NCI-H2227 treated with DMSO at 0.1 percent for 48 hours (cell line): ENCODE measurements at places on chromosomes 7 and 10.
A peak's percentile ranks its signal among the peaks of the same experiment; 100 is the strongest.

DNA sequence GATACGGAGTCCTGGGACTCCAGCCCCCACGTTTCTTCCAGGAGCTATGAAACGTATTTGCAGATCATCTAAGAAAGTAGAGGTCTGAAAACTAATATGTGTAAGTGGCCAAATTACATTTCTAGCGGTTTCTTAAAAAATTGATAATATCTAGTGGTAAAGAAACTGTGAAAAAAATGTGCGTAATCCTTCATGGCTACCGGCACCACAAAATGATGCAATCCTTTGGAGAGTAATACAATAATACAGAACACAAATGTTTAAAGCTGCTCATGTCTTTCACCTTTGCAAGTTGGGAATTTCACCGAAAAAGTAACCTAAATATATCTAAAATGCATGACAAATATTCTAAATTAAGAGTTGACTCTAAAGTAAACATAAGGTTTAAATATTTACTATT, 742.1 kb downstream of the GRID1 start:
- no peak for DNase-seq

DNA sequence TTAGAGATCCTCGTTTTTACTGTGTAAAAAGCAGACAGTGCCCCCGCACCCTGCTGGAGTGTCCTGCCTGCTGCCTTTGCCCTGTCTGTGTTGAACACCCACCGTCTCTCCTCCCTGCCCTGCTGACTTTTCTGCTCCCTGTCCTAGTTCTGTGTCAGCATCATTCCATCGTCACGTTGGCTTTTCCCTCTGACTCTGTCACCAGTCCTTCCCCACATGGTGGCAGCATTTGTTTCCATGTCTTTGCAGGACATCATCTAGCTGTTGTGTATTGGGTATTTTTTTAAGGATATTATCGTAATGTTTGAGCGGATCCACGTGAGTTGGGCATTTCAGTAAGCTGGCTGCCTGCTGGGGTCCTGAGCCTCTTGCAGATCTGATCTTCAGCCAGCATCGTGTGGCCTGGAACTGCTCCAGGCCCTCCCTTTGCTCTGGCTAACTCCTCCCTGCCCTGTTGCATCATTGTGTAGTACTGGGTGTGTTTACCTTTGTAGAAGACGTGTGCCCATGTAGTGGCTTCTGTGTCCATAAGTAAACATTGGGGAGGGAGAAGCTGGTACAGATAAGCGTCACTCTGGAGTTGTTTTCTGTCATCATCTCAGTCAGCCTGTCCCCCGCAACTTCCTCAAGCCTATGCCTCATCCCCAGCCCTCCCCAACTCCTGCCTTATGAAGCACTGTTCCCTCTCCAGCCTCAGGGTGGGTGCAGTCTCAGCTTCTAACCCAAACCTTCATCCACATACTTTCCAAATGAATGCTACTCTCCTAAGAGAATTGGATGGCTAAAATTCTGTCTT, 44.3 kb downstream of the TRRAP start:
- DNase-seq: no peak

DNA sequence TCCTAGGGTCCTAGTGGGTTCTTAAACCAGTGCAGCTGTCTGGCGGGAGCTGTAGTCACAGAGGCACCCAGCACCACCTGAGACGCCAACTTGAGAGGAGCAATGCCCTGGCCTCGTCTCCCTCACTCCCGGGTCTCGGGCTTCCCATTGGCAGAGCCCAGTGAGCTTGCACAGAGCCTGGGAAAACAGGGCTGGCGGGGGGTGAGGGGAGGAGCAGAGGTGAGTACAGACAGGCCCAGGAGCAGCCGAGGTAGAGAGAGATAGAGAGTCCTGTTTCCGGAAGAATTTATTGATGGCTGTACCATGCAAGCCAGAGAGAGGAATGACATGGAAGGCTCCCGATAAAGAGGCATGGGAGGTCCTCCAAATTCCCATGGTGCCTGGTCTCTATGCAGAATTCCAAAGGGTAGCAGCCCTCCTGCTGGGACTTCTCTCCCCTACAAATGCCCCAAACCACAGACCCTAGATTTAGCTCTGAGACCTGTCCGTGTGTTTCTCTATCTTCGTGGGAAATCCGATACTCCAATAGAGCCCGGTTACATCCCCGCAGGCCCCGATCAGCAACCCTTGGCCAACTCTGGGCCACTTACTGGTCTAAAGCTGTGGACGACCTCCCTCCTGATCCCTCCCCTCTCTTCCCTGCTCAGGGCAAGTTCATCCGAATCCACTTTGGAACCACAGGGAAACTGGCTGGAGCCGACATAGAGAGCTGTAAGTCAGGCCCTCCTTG, 20.3 kb upstream of the MYH16 start:
- DNase-seq: no peak

GRCh38 chr7:149180722-149181449, 14.5 kb upstream of the ZNF282 start:
- DNase-seq: no peak

DNA sequence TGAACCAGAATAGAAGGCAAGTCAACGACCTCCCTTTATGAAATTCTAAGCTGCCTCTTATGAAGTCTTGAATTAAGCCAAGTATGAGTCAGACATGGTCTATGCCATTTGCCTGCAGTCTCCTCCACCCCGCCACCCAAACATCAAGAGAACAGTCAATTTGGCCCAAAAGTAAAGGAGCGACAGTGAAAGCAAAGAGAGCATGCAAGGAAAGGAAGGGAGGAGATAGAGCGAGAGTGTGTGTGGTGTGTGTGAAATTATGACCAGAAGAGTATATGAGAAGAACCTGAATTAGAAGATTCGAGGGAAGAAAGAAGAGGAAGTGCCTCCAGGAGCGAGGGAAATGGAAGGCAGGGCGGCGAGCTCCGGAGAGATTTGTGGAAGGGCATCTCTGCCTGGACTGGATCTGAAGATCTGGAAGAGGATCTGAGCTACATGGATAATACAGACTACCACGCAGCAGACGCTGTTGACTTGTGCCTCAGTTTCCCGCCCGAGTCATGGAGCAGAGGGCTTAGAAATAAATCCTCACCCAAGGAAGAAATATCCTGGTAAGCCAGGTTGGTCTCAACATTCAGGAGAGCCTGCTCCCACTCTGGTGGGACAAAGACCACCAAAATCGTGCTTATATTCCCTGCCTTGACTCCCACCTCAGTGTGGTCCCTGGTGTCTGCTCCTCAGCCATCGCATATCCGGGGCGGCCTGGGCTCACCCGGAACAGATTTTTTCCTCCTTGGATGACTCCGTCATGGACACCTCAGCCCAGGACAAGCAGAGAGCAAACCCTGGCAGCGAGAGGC, 459 bp downstream of the ZDHHC6 start:
- DNase-seq: peak; percentile 0

DNA sequence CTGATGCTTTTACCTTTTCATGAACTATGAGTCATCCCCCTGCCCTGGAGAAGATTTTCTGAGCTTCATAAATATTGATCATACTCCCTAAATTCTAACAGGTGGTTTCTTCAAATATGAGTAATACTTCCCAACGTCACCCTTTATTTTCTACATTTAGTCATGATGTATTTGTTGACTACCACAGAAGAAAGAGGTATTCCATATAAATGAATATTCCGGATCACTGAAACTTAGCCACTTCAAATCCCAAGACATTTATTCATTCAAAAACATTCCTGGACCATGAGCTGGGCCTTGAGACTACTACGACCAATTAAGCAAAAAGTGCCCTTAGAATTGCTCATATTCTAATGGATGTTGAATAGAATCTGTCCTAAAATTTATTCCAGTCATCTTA, 395.8 kb upstream of the NPVF start:
- no peak for DNase-seq

- no peak for DNase-seq
Measured at GRCh38 chr10:62057359-62057758, 155.9 kb downstream of the ARID5B start.

- DNase-seq: no peak
Measured at GRCh38 chr10:129392855-129393254, 74.2 kb upstream of the MGMT start.

DNA sequence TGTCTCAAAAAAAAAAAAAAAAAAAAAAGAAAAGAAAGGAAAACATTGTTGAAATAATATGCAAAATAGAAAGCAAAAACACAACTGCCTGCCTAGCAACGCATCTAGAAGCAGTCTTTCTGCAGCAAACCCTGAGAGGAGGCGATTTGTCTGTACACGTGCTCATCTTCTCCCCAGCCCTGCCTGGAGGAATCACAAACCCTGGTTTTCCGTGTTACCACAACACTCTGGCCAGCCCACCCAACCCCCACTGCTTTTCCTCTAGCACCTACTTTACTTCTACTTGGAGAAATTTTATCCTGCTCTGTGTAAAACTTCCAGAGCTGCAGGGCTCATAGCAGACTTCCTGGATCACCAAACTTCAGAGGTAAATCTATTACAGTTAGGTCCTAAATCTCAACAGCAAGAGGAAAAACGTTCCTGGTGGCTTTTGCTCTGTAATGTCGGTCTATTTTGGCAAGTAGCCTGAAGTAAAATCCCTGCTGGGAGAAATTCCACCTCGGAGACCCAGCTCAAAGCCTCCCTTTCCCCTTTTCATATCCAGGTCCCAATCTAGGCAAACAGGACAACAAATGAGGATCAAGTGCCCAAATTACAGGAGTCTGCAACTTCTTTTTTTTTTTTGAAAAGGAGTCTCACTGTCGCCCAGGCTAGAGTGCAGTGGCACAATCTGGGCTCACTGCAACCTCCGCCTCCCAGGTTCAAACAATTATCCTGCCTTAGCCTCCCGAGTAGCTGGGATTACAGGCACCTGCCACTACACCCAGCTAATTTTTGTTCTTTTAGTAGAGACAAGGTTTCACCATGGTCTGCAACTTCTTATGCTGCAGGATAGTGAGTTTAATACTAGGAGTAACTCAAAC, 91.6 kb downstream of the DNMBP start:
- peak; percentile 53 for DNase-seq

GRCh38 chr7:157432541-157432956, 95.7 kb downstream of the DNAJB6 start:
- peak; percentile 89 for DNase-seq

DNA sequence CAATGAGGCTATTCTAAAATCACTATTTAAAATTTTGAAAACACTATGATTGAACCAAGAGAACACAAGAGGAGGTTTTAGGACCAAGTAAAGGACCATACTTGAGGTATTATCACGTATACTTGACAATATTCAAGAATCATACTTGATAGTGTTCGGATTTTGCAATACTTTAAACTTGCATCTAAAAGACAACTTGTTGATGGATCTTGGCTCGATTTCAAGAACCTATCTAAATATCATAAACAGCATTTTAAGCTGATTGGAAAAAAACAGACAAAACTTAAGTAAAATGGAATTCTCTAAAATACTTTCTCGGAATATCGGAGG, 1.3 kb downstream of the NAMPT start:
- no peak for DNase-seq

DNA sequence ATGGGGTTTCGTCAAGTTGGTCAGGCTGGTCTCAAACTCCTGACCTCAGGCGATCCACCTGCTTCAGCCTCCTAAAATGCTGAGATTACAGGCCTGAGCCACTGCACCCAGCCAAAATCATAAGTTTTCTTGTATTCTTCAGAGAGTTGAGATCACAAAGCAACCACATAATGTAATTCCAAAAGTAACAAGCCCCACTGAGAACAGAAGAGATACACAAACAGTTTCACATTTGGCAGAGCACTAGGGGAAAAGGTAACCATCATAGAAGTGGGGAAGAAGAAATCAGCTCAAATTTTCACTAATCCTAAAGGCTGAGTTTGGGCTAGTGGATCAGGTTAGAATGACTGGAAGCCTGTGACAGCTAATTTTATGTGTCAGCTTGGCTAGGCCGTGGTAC, 5.4 kb upstream of the CEP41 start:
- no peak for DNase-seq

DNA sequence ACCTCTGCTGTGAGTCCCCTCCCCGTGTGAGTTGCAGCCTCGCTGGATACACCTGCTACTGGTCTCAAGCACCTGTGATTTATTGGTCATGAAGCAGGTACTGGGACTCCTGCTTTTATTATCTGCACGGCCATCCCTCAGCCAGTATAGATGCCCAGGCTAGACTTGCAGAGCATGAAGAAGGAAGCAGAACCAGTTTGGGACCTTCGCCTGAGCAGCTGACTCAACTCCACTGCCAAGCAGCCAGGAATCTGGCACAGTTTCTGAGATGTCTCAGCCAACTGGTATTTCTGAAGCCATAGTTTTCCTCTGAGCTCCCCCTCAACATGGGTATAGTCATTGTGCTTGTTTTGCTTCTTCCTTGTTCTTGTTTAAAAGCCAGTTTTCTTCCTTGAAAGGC, 28.0 kb upstream of the SLC39A12 start:
- no peak for DNase-seq

GRCh38 chr10:115649217-115649616, 556.1 kb downstream of the ATRNL1 start:
- DNase-seq: no peak

GRCh38 chr10:71737834-71738197, 18.2 kb upstream of the C10orf105 start:
- DNase-seq: no peak

DNA sequence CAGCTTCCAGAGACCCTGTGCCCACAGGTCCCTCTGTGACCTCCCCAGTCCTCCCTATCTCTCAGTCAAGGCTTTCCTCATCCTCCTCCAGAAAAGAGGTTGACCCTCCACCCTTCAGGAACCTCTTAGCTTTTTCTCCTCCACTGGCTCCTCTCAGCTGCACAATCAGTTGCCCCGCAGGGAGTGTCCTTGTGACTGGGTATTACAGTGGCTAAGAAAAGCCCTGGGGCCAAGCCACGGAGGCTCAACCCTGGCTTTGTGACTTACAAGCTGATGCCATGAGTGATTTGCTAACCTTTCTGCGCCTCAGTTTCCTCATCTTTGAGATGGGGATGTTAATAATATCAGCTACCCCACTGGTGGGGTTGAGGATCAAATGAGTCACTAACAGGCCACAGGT, 66.4 kb upstream of the ZMIZ1 start:
- DNase-seq: no peak

GRCh38 chr10:128907155-128907941, 559.7 kb upstream of the MGMT start:
- DNase-seq: no peak

GRCh38 chr10:72379062-72379461, 24.3 kb upstream of the DNAJB12 start:
- DNase-seq: peak; percentile 15

DNA sequence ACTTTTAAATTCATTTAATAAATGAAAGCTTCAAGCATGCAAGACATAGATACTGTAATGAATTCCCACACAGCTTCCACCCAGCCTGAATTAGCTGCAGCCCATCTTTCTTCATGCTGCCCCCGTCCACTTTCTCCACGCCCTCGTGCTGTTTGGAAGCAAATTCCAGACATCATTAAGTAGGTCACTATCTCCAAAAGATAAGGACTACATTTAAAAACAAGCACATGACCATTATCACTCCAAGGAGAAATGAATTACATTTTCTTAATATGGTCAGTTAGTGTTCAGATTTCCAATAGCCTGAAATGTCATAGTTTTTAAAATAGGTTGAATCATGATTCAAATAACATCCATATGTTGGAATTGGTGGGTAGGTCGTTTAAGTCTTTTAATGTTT, 24.3 kb downstream of the LMTK2 start:
- DNase-seq: no peak

GRCh38 chr10:101130984-101131961, at the start of gene TLX1:
Gene TLX1 (plus strand): TSS chr10:101131300. CDS start chr10:101131542, 242 bp downstream.
- DNase-seq: peak; percentile 58

GRCh38 chr7:143965280-143965679, 10.6 kb downstream of the OR2F1 start:
- DNase-seq: no peak

GRCh38 chr7:105306298-105306748, 82.4 kb downstream of the SRPK2 start:
- no peak for DNase-seq
